Amniotic stem cell (primary cell): ENCODE measurements at places on chromosomes 1 and 21.

GRCh38 chr1:65254320-65255034 is 54.9 kb upstream of the DNAJC6 start:
- peak; percentile 69 for DNase-seq

DNA sequence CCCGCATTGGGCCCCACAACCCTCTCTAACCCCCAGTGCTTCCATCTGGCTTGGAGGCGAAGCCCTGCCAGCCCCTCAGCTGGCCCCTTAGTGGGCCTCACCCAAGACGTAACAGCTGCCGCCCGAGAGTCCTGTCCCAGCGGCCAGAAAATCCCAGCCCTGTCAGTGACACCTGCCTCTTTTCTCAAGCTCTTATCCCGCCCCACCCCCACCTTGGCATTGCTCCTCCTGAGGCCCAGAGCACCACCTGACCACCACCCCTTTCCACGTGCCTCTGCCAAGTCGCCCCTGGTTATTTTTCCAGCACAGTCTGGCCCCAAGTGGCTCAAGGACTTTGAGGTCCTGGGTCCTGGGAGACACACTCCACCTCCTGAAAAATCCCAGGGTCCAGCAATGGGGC is 5.9 kb upstream of the CTRC start:
- no peak for DNase-seq

GRCh38 chr1:162972773-162973172 is 96.4 kb upstream of the RGS4 start:
- no peak for DNase-seq

DNA sequence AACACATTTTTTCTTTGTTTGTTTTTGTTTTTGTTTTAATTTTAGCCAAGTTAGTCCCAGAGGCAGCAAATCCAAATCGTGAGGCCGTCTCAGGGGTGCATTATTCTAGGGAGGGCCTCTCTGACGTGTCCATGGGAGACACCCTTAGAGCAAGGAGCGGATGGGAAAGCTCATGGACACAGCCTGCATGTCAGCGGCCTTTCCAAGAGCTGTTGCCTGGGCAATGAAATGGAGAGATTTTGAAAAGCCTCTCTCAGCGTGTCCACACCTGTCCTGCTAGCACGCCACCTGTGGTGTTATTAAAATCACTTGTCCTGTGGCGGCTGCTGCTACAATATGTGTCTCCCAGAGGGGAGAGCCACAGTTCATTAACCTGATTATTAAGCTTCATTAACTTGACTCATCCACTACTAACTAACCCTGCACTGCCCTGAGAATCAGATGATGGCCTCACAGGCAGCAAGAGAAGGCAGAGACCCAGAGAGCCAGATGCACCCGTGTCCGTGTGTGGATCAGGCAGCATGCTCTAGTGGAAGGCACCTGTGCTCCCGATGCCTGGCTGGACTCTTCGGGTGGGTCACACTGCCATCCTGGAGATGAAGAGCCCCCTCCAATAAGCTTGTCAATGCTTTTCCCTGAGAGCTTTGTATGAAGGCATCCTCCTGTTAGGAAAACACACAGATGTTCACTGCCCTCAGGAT is 133.3 kb downstream of the PGBD5 start:
- DNase-seq: no peak

GRCh38 chr1:175443332-175443731 is 250.8 kb upstream of the KIAA0040 start:
- no peak for DNase-seq

GRCh38 chr1:9128166-9128519 is 759 bp downstream of the GPR157 start:
- no peak for DNase-seq

- no peak for DNase-seq
These were observed 63.2 kb upstream of the TMEM51 start for GRCh38 chr1:15090373-15090772.

GRCh38 chr1:243346016-243346415 is 90.2 kb downstream of the SDCCAG8 start:
- no peak for DNase-seq

- no peak for DNase-seq
These were observed 1.1 kb downstream of the PRRX1 start for GRCh38 chr1:170664828-170665612.

GRCh38 chr1:229141271-229141670 is 129.6 kb upstream of the RAB4A start:
- no peak for DNase-seq

DNA sequence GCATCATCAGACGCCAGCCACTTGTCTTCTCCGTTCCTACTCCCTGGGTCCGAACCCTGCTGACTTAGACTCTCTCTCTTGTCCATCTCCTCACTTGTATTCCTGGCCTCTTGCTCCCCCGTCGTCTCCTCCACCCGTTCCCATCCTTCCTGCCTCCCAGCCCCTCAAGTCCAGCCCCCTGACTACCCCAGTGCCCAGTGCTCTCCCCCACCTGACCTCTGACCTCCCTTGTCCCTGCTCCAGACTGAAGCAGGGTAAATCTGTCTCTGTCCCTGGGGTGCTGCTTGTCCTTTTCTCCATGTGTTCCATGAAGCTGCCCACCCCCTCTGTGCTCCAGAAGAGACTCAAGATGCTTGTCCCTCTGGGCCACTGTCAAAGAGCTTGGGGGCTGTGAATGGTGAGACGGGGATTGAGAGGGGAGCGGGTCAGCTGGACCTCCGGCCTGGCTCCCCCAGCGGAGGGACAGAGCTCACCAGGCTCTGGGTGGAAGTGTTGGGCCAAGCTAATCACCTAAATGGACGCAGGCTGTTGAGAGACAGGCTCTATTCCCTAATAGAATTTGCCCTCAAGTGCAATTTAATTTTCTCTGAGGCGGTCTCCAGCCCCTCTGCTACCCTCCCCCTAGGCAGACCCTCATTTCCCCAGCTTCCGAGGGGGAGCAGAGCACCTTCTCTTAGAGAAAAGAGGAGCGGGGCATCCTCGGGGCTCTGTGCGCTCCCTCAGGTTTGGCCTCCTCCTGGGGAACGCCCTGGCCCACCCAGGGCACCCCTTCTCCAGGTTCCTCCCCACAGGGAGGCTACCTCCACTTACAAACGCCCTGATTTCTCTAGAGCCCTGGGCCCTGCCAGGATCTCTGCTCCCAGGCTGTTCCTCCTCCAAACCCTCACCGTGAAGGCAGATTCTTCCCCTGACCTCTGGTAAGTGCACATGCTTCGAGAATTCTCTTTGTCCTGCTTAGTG is 11.0 kb upstream of the LHX4 start:
- DNase-seq: no peak
